ENCODE measurements at places on chromosomes 7 and 10.

GRCh38 chr10:30500963-30501504 lies 67.0 kb downstream of the MAP3K8 start:
- peak; percentile 61 for DNase-seq

GRCh38 chr10:4437061-4437460 lies 388.9 kb upstream of the AKR1E2 start:
- no peak for DNase-seq

- DNase-seq: peak; percentile 73
Observed at GRCh38 chr10:91711885-91712680, 79.2 kb upstream of the PPP1R3C start.

GRCh38 chr10:70323138-70323696 lies 39.4 kb upstream of the NPFFR1 start:
- no peak for DNase-seq

GRCh38 chr7:151472644-151473380 lies 32.9 kb upstream of the CRYGN start:
- DNase-seq: no peak

DNA sequence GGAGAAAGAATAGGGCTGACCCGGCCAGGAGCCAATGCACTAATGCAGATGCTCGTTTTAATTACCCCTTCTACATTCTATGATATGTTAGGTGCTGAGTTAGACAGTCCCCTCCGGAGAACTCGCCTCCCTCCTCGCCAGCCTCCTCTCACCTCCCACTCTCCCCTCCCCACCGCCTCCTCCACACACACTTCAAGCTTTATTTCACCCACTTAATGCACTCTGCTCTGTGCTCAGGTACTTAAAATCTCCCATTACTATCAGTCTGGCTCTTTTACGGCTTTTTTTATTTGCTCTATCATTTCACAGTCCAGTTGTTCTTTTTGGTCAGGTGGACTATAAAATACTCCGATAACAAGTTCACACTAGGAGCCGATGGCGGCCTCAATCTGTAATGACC lies 231.6 kb downstream of the TEX36 start:
- no peak for DNase-seq

DNA sequence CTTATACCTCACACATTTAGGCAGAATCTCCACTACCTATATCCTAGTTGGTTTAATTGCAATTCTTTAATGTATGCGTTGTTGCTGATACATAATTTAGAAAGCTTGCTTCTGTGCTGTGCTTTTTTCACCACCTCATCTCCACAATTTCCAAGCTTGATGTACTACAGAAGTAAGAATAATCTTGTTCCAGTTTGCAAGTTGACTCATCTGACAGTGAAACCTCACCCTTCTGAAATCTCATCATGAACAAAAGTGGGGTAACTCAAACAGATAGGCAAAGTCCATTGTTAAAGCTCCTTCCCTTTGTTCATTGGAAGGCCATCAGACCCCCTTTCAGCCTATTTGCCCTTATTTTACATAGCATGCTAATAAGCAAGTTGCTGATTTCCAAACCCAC lies 13.6 kb downstream of the EIF4EBP2 start:
- DNase-seq: no peak

- DNase-seq: no peak
Observed at GRCh38 chr7:38425509-38425908, 152.1 kb upstream of the TARP start.

DNA sequence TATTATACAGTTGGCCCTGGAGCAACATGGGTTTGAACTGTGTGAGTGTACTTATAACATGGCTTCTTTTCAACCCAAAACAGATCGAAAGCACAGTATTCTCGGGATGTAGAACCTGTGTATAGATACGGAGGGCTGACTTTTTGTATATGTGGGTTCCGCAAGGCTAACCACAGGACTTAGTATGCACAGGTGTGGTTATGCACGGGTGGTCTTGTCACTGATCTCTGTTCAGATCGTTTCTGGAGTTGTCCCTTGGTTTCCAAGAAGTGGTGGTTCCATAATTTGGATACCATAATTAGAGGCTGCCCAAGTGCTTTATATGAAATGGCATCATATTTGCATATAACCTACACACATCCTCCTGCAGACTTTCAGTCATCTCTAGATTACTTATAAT lies 10.9 kb upstream of the BHLHA15 start:
- no peak for DNase-seq

DNA sequence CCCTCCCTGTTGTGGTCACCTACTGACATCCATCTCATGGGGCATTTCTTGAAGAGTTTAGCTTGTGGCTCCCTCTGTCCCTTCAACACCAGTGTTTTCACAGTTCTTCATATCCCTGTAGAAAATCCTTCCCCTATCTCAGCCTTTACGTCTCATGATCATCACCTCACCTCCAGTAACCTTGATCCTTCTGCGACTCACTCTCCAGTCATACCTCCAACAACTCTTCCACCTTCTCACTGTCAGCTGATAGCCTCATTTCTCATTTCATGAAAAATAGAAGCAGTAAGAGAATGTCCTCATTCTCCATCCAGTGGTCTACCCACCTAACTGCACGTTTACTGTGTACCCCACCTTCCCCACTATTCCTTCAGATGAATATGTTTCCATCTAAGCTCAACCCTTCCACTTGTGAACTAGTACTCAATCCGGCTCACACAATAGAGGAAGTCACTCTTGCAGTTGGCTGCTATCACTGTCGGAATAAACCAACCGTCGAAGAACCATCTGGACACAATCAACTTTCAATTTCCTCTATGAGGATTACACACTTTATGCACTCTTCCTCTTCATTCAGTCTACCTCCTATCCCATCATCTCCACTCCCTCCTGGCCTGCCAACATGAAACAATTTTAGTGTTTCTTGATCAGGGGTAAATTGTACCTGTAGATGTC lies 256.0 kb downstream of the AHR start:
- DNase-seq: peak; percentile 64

DNA sequence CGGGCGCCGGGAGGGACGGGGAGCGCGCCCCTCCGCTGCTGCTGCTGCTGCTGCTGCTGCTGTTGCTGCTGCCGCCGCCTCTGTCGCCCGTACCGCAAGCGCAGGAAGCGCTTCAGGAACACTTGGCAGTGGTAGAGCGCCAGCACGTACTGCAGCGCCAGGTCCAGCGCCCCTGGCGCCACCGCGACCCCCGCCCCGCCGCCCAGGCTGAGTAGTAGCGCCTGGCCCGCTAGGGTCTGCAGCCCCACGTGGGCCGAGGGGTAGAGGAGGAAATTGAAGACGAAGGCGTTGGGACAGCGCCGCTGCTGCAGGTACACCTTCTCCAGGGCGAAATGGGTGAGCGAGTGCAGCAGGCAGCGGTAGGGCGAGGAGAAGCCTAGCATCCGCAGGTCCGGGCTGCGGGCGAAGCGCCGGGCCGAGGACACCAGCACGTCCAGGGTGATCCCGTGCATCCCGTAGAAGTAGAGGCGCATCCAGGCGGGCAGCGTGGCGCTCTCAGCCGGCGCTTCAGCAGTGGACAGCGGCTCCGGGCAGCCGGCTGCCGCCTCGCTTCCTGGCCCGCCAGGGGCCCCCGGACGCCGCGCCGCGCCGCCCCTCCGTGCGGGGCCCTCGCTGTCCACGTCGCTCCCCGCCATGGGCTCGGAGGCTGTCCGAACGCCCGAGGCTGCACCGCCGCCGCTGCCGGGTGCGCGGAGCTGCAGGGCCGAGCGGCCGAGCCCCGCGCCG lies at the start of gene TMEM229A:
Gene TMEM229A (minus strand): TSS at position 699 of the 726 bp plus-strand sequence. CDS start 64 bp downstream, at position 635.
- DNase-seq: no peak

DNA sequence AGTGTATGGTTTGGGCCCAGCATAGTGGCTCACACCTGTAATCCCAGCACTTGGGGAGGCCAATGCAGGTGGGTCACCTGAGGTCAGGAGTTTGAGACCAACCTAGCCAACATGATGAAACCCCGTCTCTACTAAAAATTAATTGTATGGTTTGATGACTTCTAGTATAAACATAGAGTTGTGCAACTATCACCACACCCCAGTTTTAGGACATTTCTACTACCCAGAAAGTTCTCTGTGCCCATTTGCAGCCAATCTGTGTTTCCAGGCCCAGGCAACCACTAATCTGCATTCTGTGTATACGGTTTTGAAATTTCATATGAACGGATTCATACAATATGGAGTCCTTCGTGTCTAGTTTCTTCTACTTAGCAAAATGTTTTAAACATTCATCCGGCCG lies 20.0 kb downstream of the CLIP2 start:
- DNase-seq: no peak

- DNase-seq: no peak
Observed at GRCh38 chr7:69365651-69366192, 232.6 kb upstream of the AUTS2 start.

- peak; percentile 50 for DNase-seq
Observed at GRCh38 chr10:110368002-110368401, 63.3 kb upstream of the SMNDC1 start.

DNA sequence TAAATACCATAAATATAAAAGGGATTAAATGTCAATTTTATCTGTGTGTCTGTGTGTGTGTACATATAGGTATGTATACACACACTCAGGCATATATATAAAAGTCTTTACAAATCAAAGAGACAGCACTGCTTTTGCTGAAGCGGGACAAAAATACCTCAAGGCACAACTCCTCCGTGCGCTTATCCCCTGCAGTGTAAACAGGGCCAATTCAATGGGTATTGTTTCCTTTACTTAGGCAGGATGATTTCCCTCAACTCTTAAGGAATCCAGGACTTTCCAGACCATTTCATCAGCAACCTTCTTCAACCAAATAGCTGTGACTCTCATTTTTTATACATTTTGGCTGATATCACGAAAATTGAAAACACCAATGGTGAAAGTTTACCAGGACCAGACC lies 227.7 kb downstream of the CRPPA start:
- no peak for DNase-seq

- no peak for DNase-seq
Observed at GRCh38 chr7:127474457-127474856, 81.9 kb upstream of the ZNF800 start.

- no peak for DNase-seq
Observed at GRCh38 chr10:20995123-20995987, 98.2 kb upstream of the NEBL start.

DNA sequence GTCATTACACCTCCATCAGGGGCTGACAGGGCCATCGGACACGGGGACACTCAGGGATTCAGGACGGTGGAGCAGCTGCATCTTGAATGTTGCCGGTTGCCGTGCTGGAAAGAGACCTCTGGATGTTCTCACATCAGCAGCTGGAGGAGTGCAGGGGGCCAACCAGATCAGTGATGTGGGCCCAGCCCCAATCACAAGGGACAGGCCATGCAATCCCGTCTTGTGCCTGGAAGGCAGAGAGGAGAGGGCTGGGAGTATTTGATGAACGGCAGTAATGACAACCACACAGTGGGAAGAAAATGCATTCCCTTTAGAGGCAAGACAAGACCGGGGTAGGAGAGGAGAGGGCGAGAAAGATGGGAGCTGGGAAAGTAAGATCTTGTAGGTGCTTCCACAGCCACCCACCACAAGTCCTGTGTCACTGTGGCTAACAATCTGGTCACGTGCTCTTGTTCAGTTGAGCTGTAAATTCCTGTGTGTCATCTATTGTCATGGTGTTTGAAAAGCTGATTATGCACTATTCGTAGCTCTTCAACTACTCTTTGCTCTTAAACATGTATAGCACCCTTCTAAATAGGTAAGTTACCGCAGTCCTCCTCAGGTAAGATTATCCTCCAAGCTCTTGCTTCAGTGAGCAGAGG lies 85.9 kb upstream of the LEP start:
- DNase-seq: peak; percentile 31

DNA sequence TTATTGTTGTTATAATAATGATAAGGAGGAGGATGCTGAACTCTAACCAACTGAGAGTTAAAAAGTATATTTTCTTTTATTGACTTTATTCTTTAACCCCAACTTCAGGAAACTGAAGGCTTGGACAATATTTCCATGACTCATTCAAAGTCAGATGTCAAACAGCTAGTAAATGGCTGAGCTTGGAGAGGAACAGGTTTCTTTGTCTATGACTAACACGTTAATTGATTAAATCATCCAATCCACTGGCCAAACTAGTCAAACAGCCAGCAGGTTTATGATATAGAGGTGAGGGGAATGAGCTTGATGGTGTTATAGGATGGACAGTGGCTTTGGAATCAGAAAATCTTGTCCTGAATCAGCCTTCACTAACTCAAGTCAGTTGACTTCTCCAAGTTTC lies 119.1 kb upstream of the WDR11 start:
- no peak for DNase-seq

DNA sequence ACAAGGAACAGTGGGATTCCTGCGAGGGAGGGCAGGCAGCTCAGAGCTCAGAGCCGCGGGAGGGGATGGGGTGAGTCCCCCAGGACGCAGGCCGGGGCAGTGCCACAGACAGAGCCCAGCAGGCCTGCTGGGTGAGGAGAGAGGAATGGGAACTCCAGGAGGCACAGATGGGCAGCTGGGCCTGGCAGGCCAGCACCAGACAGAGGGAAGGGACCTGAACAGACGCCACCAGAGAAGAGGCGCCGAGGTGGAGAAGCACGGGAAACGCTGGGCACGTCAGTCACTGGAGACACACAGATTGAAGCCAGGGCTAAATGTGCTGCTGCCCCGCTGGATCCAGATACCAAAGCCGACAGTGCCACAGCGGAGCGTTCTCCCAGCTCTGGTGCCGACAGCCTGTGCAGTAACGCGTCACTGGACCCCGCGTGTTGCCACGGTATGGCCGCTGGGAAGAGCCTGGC lies 225.8 kb downstream of the MAD1L1 start:
- DNase-seq: no peak

GRCh38 chr10:125161707-125162119 lies 1.4 kb upstream of the CTBP2 start:
- no peak for DNase-seq

- DNase-seq: no peak
Observed at GRCh38 chr7:35747611-35748010, 52.7 kb upstream of the HERPUD2 start.

GRCh38 chr10:113087165-113088029 lies 137.3 kb downstream of the TCF7L2 start:
- no peak for DNase-seq

DNA sequence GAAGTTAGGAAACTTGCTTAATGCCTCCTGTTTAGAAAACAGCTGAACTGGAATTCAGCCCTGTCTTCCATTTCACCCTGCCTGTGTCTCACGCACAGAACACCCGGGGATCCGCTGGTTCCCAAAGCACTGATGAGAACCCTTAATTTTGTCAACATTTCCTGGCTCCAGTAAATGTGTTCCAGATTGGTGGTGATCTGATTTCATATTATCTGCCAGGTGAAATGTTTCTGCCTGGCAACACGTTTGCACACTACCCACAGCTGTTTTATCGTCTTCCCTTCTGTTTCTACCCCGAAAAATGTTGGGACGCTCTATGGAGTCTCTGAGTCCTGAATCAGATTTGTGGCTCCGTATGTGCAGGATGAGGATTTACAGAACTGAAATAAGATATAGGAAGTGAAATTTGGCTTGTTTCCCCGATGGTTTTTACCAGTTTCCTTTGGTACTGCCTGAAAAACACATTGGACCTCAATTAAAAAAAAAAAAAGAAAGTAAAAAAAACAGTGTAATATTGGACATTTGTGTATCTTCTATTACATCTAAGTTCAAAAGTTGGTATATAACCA lies 29.0 kb downstream of the MRC1 start:
- no peak for DNase-seq

GRCh38 chr7:117047496-117047895 lies 94.2 kb downstream of the ST7 start:
- no peak for DNase-seq

GRCh38 chr7:39697483-39697882 lies 74.1 kb downstream of the RALA start:
- no peak for DNase-seq
